ENCODE measurements at places on chromosomes 5 and 9. TPM values are rescaled to one million over a fixed set of nuclear protein-coding genes. Genes with fewer than 3 reads are reported as not detected.
A peak's percentile ranks its signal among the peaks of the same experiment; 100 is the strongest.

- no peaks in the 10 kb centered on the region for H3K27me3 ChIP-seq
- no peaks in the 10 kb centered on the region for H3K36me3 ChIP-seq
- DNase-seq, result no peak
- H3K4me1 ChIP-seq, result no peaks in the 10 kb centered on the region
- H3K27ac ChIP-seq, result no peak overlapping the region
Observed at GRCh38 chr5:94967525-94967924, 317.4 kb downstream of the MCTP1 start.

- H3K27ac ChIP-seq, result peak overlapping the region; percentile 4
- DNase-seq, result no peak
- no peaks in the 10 kb centered on the region for H3K27me3 ChIP-seq
Observed at GRCh38 chr9:121757281-121757585, 105.8 kb downstream of the DAB2IP start.

DNA sequence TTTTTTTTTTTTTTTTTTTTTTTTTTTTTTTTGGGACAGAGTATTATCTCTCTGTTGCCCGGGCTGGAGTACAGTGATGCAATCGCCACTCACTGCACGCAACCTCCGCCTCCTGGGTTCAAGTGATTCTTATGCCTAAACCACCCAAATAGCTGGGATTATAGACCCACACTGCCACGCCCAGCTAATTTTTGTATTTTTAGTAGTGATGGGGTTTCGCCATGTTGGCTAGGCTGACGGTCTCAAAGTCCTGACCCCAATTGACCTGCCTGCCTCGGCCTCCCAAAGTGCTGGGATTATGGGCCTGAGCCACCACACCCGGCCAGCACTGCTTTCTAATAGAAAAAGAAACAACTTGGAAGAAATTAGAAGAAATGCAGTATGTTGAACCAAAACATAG, 39.2 kb downstream of the TTC1 start:
- no peak overlapping the region for H3K4me3 ChIP-seq
- H3K27me3 ChIP-seq, result no peaks in the 10 kb centered on the region
- H3K36me3 ChIP-seq, result no peaks in the 10 kb centered on the region
- no peak overlapping the region for H3K27ac ChIP-seq
- no peak for DNase-seq

Gene FBN2
- 0.07 TPM for total RNA-seq

DNA sequence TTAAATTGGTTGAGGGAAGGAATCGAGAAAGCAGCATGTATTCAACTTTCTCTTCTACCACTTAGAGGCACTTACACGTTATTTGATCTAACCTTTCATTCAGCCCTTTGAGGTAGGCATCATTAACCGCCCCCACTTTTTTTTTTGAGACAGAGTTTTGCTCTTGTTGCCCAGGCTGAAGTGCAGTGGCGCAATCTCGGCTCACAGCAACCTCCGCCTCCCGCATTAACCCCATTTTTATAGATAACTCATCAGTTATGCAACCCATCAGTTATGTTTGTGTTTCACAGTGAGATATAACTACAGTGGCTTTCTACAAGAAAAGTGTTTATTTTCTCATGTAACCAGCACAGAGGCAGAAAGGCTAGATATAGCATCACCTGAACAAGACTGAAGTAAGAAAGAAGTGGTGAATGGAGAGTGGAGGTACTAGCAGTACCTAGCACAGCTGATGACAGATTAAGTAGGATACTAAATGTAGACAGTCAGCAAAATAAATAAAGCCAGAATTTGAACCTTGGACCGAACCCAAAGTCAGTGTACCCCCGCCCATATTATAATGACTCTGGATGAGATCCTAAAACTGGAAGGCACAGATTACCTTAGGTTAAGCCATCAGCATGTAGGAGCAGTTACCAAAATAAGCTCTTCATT, 91.2 kb downstream of the PJA2 start:
- no peak overlapping the region for H3K27ac ChIP-seq
- DNase-seq, result no peak
- no peaks in the 10 kb centered on the region for H3K27me3 ChIP-seq
- peaks cover 19% of the 10 kb centered on the region for H3K4me1 ChIP-seq

DNA sequence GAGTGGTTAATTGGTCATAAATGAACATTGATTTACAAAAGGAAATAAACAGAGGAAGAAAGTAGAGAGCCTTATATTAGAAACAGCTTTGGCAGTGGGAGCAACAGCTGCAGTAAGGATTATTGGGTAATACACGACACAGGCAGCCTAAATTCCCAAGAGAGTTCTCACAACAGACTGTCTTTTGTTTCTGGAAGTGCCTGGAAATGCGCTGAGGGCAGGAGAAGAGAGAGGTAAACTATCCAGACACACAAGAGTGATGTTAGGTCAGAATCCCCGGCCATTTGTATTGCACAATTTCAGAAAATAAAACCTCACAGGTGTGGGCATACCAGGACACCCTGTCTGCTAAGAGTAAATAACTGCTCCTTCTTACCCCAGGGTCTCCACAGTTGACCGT, 450.4 kb upstream of the CTNND2 start:
- H3K27ac ChIP-seq, result no peak overlapping the region
- H3K4me1 ChIP-seq, result no peaks in the 10 kb centered on the region
- DNase-seq, result no peak
- no peaks in the 10 kb centered on the region for H3K36me3 ChIP-seq

Gene PKD2L2
- total RNA-seq, result 4.8 TPM

- no peak for DNase-seq
- no peaks in the 10 kb centered on the region for H3K4me1 ChIP-seq
- H3K4me3 ChIP-seq, result no peak overlapping the region
Observed at GRCh38 chr9:14849851-14850250, 60.4 kb downstream of the FREM1 start.

- no peak overlapping the region for H3K27ac ChIP-seq
- H3K4me3 ChIP-seq, result no peak overlapping the region
- no peak for DNase-seq
- no peaks in the 10 kb centered on the region for H3K36me3 ChIP-seq
- no peaks in the 10 kb centered on the region for H3K27me3 ChIP-seq
- H3K4me1 ChIP-seq, result no peaks in the 10 kb centered on the region
Observed at GRCh38 chr5:95059636-95060035, 225.3 kb downstream of the MCTP1 start.

GRCh38 chr5:124040799-124041198, 528.8 kb downstream of the CSNK1G3 start:
- H3K27me3 ChIP-seq, result no peaks in the 10 kb centered on the region
- H3K4me3 ChIP-seq, result no peak overlapping the region
- DNase-seq, result no peak
- no peaks in the 10 kb centered on the region for H3K4me1 ChIP-seq
- H3K27ac ChIP-seq, result no peak overlapping the region

DNA sequence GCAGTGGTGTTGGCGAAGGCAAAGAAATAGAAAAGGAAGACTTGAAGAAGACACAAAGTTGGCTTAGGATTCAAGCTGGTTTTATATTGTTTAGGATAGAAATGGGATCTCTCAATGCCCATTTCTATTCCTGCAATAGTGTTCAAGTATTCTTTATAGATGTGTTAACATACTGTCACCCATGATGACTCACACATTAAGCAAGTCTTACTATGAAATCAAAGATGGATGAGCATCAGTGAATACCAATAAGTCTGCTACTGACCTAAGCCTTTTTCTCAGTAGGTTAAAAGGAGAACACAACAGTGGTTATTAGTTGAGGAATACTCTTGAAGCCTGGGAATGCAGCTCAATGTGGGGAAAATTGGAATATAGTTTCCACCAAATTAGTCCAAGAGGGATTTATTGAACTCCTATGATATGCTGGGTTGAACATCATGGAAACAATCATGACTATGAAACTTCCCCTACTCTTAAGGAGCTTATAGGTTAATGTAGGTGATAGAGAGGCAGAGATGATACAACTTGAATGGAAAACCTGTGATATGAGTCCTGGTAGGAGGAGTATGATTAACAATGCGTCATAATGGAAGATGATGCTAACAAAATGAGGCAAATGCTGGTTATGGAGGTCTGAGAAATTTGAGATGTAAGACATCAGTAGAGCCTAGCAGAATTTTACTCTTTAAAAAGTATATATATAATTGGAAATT, 417.1 kb upstream of the DAP start:
- no peaks in the 10 kb centered on the region for H3K36me3 ChIP-seq
- H3K27ac ChIP-seq, result no peak overlapping the region
- H3K27me3 ChIP-seq, result no peaks in the 10 kb centered on the region

Gene HBEGF
- total RNA-seq, result 5.3 TPM

DNA sequence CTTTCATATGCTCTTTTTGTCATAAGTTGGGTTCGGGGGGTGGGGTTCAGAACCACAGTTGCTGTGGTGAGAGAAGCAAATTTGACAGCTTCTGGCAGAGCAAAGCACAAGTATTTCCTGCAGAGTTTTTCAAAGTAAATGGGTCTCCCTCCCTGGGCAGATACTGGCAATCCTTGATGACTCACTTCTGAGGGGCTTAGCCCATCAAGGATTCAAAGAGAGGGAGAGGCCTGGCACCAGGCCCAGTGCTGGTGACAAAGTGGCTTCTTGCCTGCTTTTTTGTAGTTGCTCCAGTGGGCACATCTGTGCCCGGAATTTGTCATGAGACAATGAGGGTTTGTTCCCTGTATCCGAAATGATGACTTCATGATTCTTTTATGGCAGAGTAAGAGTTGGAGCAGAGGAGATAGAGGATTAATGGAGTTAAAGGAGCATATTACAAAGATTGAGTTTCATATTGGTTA, 46.6 kb upstream of the TNC start:
- no peaks in the 10 kb centered on the region for H3K36me3 ChIP-seq
- H3K27ac ChIP-seq, result no peak overlapping the region
- H3K4me3 ChIP-seq, result no peak overlapping the region
- no peaks in the 10 kb centered on the region for H3K27me3 ChIP-seq
- H3K4me1 ChIP-seq, result no peaks in the 10 kb centered on the region
- no peak for DNase-seq

Gene GABRB2
- 0.97 TPM for total RNA-seq

Gene DTWD2
- total RNA-seq, result 19.2 TPM

Gene FAM13B
- total RNA-seq, result 7.9 TPM

Gene MOB3B
- 14.3 TPM for total RNA-seq

Gene CAVIN4
- total RNA-seq, result 23.9 TPM

GRCh38 chr5:179610109-179610902, 13.2 kb downstream of the HNRNPH1 start:
- peaks cover 86% of the 10 kb centered on the region for H3K36me3 ChIP-seq
- peak overlapping the region; percentile 18 for H3K4me3 ChIP-seq
- DNase-seq, result peak; percentile 57
- H3K4me1 ChIP-seq, result peaks cover 58% of the 10 kb centered on the region
- H3K27me3 ChIP-seq, result no peaks in the 10 kb centered on the region
- peak overlapping the region; percentile 81 for H3K27ac ChIP-seq

DNA sequence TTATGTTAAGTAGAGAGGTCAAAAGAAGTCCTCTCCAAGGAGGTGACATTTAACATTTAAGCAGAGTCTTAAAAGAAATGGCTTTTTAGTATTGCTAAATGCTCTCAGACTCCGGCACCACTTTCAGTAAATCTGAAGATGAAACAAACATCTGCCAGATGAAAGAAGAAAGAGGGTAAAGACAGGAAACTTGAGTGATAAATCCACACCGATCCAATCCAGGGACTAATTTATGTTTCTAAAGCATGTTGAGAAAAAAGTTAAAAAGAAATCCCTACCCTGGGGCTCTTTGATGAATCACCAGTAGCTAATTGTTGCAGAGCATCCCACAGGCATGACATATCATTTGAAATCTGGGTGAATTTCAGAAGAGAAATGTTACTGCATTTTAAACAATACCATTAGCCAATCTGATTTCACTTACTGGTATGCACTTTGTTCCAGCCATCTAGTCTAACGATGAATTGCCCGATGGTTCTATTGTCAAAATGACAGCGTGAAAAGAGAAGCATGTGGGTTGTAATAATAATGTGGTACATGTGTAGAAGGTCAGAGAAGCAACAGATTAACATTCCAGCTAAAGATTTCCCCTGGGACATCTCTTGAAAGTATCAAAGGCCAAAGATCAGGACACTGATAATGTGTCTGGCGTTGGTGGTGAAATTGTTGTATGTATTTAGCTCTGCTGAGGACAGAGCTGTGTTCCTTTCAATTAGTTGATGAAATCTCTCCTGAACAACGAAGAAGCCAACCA, 485.7 kb downstream of the CSNK1G3 start:
- no peaks in the 10 kb centered on the region for H3K36me3 ChIP-seq
- no peaks in the 10 kb centered on the region for H3K27me3 ChIP-seq
- no peak overlapping the region for H3K27ac ChIP-seq
- no peak for DNase-seq

Gene IQGAP2
- 6.8 TPM for total RNA-seq

- no peaks in the 10 kb centered on the region for H3K36me3 ChIP-seq
- H3K27me3 ChIP-seq, result no peaks in the 10 kb centered on the region
- H3K4me1 ChIP-seq, result peaks cover 31% of the 10 kb centered on the region
- no peak overlapping the region for H3K4me3 ChIP-seq
- peak; percentile 43 for DNase-seq
Observed at GRCh38 chr9:137411645-137412380, 11.1 kb downstream of the EXD3 start.

DNA sequence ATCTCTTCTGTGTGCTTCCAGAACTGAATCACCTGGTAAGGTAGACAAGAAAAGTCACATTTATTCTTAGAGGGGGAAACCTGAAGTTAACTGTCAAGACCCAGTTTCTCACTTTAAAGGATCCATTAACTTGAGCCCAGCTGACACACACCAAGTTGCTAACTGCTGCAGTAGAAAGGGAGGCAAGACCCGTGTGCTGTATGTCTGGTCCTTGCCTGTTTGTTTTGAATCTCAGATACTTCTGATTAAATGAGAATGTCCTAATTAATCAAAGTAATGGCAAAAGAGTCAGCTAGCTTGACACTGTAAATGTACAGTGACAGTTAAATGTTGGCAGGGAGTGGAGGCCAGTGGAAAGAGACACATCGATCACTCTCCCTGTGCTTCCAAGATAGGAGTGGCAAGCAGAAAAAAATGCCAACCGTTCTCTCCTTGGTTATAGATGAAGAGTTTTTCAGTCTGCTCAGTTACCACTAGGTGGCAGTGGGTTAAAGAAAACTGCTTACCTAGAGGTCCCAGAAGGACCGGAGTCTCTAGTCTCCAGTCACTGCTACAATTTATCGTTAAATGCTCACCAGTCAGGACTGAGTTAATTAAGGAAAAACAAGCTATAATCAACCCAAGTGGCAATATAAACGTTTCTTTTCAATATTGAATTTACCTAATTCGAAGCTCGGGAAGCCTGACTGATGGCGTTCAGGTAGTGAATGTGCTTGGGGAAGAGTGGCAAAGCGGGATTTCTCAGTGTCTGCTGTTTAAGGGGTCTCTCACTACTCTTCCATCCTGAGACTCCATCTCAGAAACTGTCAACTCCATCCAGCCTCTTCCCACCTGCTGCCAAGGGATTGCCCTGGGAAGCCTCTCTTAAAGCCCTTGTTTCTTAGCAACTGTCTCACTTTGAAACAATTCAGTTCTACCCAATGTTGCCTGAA, 18.4 kb downstream of the LSM11 start:
- H3K4me1 ChIP-seq, result no peaks in the 10 kb centered on the region
- no peak overlapping the region for H3K27ac ChIP-seq
- H3K36me3 ChIP-seq, result no peaks in the 10 kb centered on the region
- no peaks in the 10 kb centered on the region for H3K27me3 ChIP-seq

- H3K36me3 ChIP-seq, result no peaks in the 10 kb centered on the region
- DNase-seq, result no peak
- no peak overlapping the region for H3K4me3 ChIP-seq
- H3K27me3 ChIP-seq, result no peaks in the 10 kb centered on the region
Observed at GRCh38 chr9:123851851-123852250, 78.1 kb downstream of the DENND1A start.

- no peak for DNase-seq
- peaks cover 2% of the 10 kb centered on the region for H3K27me3 ChIP-seq
- no peak overlapping the region for H3K27ac ChIP-seq
- H3K36me3 ChIP-seq, result no peaks in the 10 kb centered on the region
- no peak overlapping the region for H3K4me3 ChIP-seq
Observed at GRCh38 chr9:96174371-96174770, 127.6 kb downstream of the HSD17B3 start.

Gene TTC16
- total RNA-seq, result not detected

Gene DND1
- 5.0 TPM for total RNA-seq

Gene C9
- total RNA-seq, result 5.3 TPM

Data from gastrocnemius medialis (tissue), 4 donors.